ENCODE measurements at places on chromosomes 3 and 15.

DNA sequence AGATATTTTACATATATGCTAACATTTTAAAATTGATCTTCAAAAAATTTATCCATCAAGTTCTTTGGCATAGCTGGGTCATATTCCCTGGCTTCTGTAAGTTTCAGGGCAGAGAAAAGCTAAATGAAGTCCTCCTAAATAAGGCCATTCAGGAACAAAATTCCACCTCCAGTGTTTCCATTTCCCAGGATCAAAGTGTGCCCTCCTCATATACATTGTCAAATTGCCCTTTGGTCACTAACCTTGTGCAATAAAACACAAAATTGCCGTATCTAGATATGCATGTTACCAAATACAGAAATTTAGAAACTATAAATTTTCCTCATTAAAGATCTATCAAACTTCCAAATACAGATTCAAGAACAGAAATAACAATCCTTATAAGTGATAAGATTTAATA is 10.6 kb downstream of the CEP152 start:
- DNase-seq = no peak

DNA sequence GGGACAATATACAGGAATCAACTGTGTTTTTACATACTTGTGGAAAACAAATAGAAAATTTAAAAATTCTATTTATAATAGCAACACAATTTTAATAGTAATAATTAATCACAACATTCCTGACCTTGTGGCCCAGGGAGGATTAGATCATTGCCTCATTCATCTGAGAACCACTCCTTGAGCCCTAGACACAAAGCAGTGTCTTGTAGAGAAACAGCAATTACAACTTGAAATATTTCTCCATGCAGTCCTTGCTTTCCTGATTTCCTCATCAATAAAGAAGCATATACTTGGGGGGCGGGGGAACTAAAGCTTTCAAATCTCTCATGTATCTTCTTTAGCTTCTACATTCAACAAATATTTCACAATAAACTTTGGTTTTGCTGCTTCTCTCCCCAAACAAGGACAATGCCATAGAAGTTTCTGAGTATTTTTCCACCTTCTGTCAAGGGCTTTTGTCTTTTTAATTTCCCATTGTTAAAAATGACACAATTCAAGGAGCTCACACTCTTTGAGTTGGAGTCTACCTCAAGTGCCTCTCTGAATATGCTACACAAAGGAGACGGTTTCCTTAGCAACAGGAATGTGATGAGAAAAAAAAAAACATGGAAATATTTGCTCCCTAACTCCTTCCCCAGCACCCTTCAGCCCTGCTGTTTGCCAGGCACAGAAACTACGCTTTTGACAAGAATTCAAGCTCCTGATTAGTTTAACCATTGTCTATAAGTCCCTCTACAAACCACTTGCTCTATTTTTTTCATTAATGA is 118.8 kb downstream of the ARPP21 start:
- DNase-seq = no peak

GRCh38 chr3:126398423-126399350 is 4.0 kb downstream of the CFAP100 start:
- DNase-seq = no peak

GRCh38 chr3:119681279-119681678 is 4.1 kb upstream of the COX17 start:
- DNase-seq = no peak

GRCh38 chr3:110327870-110328269 is 743.7 kb upstream of the NECTIN3 start:
- DNase-seq = no peak

GRCh38 chr15:94265009-94265408 is 33.6 kb downstream of the MCTP2 start:
- DNase-seq = no peak

GRCh38 chr3:168574455-168575158 is 478.9 kb upstream of the GOLIM4 start:
- DNase-seq = no peak

DNA sequence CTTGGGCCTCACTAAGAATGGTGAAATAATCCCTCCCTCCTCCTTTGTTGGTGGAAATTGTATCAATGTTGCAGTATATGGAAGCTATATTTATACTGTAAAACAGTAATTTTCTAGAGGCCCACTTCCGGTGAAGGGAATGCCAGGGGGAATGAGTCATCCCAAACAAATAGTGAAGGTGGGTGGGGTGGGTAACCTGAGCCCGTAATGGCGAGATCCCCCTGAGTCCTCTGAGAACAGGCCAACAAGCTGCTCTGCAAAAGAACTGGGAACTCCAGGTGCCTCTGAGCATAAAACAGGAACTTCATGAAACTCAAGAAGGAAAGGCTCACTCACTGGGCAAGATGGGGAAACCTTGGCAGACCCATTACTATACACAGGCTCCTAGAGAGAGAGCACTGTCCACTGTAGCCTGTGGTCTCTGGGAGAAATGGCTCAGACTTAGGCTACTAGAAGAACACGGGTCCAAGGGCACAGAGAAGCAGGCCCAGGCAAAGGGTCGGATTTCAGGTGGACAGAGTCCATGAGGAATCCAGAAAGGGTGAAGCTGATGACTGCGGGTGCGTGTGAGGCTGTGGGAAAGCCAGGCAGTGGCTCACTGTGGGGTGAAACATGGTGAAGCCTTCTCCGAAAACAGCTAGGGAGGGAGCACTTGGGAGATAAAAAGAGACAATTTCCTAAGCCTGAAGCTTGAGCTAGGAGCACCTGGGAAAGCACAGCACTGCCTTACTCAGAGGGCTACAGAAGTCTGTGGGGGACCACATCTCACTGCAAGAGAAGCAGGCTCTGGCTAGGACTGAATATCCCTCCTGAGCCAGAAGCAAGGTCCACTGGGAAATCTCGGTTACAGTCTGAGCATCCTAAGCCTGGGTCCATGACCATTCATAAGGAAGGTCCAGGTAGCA is 19.8 kb downstream of the LARP6 start:
- DNase-seq = no peak

All from activated naive CD8-positive, alpha-beta T cell treated with anti-CD3 and anti-CD28 coated beads, Interleukin-2, amount 50 U/mL, for 24 hours (primary cell).